ENCODE measurements at places on chromosomes 1 and 21.

GRCh38 chr1:169814265-169814664 is 19.6 kb upstream of the METTL18 start:
- no peak for DNase-seq

DNA sequence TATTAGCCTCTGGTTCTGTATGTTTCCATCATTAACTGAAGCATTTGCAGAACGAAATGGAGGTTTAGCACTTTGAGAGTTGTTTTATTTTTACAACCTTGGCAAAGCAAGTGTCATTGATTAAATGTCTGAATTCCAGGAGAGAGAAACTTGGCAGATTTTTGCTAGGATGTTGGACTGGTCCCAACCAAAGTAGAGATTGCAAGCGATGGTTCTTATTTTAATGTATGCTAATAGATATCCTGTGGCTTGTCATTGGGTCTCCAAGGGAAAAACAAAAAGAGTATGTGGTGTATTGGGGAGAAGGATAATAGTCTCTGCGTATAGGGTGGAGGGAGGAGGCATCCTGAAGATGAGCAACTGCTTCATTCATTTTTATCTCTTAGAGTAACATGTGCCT is 457.2 kb upstream of the RUNX1 start:
- no peak for DNase-seq

GRCh38 chr1:67838180-67838910 is 5.1 kb upstream of the GNG12 start:
- DNase-seq = no peak

DNA sequence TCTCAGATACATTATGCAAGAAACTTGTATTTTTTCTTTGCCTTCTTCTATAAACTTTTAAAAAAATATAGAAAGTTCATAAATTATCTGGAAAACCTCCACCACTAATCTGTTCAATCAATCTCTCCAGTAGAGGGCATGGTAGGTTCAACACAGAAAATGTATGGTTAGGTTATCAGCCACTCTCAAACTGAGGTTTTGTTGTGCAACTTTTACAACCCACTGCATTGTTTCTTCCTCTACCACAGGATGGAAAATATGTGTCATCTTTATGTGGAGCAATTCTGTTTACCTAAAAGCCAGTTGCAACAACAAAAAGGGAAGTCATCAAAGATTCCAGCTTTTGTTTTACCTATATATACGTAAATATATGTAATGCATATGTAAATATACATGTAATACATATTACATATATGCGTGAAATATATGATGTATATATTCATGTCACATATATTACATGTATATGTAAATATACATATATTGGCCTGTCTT is 3.0 kb upstream of the RGS2 start:
- no peak for DNase-seq

- no peak for DNase-seq
These were observed 3.4 kb upstream of the TMEM222 start for GRCh38 chr1:27318596-27318995.

- no peak for DNase-seq
These were observed 113.0 kb downstream of the SMYD3 start for GRCh38 chr1:246394121-246394520.

- DNase-seq = no peak
These were observed 22.9 kb upstream of the ADAM30 start for GRCh38 chr1:119919241-119919640.

GRCh38 chr1:212132025-212132424 is 96.5 kb downstream of the DTL start:
- DNase-seq = no peak

DNA sequence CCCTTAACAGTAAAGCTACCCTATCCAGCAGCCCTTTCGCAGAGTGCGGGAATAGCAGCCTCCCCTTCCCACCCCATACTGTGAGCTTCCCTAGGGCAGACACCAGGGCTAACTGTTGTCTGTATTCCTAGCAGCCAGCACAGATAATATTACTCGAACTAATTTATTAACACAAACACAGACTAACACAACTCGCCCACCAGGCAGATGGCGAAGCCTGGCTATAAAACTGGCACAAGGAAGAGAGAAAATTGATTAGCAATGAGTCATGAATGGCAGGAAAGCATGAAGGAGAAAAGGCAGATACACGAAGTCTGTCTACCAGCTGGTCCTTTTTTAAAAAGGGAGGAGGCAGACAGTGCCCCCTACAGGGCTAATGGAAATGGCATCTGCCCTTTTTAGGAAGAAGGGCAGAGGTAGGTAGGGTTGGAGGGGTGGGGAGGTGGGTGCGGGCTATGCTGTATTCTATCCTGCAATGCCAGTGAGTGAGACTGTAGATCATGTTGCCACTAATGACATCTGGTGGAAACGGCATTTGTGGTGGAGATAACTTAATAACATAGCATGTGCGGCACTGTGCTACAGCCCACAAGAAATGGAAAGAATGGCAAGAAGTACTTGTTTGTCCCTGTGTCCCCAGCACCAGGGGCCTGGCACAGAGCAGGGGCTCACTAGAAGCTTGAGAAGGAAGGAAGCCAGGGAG is 30.6 kb upstream of the CTPS1 start:
- DNase-seq = no peak

DNA sequence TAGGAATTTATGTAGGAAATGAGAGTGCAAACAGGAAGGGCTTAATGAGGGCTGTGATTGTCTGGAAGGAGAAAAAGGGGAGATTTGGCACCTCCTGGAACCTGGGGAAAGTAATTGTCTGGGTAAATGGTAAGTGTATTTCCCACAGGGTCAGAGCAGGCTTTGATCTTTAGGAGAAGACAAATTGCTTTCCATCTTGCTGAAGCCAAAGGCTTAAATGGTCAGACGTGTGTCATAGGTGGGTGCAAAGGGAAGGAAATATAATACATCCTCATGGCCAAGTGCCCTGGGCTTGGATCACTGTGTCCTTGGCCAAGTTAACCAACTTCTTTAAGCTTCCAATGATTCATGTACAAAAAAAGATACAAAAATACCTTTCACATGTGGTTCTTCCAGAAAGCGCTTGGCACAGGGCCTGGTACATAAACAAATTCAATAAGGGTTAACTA is 1.3 kb upstream of the DUSP23 start:
- no peak for DNase-seq

DNA sequence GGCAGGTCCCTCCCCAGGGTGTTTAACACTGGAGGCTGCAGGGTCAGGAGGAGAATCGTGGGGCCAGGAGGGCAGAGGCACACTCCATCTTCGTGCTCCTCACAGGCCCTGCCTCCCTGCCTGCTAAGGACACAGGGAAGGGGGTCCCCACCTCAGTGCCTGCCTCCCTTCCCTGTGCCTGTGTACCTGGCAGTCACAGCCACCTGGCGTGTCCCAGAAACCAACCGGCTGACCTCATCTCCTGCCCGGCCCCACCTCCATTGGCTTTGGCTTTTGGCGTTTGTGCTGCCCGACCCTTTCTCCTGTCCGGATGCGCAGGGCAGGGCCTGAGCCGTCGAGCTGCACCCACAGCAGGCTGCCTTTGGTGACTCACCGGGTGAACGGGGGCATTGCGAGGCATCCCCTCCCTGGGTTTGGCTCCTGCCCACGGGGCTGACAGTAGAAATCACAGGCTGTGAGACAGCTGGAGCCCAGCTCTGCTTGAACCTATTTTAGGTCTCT is 623 bp upstream of the BGLAP start:
- DNase-seq = no peak

DNA sequence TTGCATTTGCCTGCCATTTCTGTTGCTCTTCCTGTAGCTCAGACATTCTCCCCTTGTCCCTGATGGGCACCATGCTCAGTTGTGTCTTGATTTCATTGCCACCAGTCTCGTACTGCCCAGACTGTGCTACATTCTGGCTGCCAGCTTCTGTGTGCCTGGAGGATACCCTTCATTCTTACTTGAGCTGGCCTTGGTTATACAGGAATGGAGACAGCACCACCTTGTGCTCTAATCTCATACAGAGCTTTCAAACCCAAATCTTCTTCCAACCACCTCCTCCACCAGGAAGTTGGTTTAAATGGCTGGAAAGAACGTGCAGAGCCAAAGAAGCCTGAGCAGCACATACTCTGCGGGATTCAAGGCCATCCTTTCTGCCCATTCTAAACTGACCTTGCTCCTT is 165.3 kb downstream of the SLC35F3 start:
- no peak for DNase-seq

Measured in SK-N-MC (cell line).